ENCODE measurements at places on chromosomes 1 and 21.

DNA sequence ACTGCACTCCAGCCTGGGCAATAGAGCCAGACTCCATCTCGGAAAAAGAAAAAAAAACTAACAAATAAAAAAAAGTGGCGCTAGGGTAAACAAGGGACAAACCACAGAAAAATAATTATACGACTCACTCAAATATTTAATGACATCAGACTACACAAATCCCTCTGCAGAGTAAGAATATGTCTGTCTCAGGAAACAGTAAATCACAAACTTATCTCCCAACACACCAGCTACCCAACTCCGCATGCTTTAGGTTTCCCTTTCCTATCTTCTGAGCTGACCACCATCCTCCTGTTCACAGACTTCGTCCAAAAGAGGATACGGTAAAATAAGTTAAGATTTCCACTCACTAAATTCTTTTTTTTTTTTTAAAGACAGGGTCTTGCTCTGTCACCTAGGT, 16.2 kb downstream of the WDR47 start:
- DNase-seq = no peak

DNA sequence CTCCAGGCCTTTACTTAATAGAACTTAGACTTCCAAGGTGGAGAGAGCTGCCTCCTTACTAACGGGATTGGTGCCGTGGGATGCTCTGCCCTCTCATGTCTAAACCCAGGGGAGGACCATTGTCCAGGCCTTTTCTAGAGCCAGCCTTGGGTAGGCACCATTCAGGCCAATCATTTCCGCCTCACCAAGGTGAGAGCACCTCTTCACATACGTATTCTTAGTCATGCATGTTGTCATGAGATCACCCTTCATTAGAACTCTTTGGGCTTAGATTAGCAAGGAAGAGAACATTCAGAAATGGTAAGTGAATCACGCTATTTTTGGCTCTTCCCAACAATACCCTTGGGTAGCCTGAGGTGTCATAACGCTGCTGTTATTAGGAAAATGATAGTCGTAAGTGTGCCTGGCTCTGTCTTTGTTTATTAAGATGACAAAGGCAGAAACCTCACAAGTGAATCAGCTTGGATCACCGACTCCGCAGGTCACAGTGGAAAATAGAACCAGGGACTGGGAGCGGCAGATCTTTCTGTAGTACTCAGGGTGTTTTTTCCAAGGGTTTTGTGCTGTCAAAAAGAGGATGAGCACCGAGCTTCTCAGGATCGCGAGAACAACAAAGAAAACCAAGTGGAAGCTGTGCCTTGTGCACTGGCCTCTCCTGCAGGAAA, 55.0 kb downstream of the HUNK start:
- no peak for DNase-seq

DNA sequence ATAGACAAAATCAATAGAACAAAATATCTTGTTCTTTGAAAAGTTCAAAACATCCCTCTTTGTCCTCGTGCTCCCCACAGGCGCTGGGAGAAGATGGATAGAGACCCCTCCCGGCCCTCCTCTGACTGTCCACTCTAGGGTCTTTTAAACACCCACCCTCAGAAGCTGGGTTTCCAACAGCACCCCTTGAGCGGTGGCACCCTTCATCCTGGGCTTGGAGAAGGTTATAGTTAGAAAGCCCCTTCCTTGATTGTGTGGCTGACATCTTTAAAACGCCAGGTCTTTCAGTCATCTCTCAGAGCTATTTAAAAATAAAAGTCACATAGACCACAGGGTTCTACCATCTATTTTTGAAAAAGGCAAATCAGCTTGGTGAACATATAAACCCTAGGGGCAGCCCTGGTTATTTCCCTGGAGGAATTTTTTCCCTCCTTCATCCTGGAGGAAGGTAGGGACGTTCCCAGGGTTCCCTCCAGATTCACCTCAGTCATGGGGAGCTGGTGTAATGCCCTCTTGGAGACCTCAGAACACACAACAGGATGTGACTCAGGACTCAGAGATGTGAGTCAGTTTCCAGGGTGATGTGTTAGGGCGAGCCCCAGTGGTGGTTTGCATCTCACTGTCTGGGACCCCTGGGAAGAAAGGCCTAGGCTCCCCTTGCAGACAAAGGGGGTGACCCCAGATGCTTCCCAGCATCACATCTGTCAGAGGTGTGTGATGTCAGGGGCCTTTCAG, 138.5 kb downstream of the CLIC6 start:
- peak; percentile 82 for DNase-seq

- no peak for DNase-seq
These were observed 12.4 kb upstream of the TBX15 start for GRCh38 chr1:119000371-119001180.

GRCh38 chr1:218479436-218480115, 134.4 kb downstream of the TGFB2 start:
- DNase-seq = no peak

DNA sequence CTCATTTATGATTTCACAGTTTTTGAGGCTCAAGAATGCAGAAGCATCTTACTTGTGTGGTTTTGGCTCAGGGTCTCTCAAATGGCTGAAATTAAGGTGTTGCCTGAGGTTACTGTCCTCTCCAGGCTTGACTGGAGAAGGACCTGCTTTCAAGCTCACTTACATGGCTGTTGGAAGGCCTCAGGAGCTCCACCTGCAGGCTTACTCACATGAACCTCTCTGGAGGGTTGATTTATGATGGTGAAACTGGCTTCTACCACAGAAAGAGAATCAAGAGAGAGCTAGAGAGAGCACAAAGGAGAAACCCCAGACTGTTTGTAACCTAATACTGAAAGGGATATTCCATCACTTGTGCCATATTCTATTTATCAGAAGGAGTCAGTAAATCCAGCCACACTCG, 6.2 kb upstream of the KCNK2 start:
- peak; percentile 8 for DNase-seq

GRCh38 chr1:1968767-1969504, 34.6 kb downstream of the CFAP74 start:
- DNase-seq = no peak

DNA sequence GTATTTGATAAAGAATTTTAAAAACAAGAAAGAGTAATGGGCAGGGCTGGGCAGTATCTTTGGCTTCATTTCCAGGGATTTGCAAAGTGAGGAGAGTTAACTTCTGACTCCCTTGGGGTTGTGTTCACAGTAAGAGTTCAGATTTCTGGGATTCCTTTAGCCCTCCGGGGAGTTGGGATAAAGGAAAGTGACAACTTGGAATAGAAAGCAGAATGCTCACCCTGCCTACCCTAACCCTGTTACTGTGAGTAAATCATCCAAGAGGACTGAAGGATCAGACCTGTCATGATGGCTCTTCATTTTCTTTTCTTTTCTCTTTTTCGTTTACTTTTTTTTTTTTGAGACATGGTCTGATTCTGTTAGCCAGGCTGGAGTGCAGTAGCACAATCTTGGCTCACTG, 76.1 kb downstream of the CACHD1 start:
- DNase-seq = no peak

- DNase-seq = no peak
These were observed 196 bp downstream of the ALX3 start for GRCh38 chr1:110070282-110070669.

- DNase-seq = peak; percentile 93
These were observed 780 bp upstream of the RBM15 start for GRCh38 chr1:110338309-110338885.

DNA sequence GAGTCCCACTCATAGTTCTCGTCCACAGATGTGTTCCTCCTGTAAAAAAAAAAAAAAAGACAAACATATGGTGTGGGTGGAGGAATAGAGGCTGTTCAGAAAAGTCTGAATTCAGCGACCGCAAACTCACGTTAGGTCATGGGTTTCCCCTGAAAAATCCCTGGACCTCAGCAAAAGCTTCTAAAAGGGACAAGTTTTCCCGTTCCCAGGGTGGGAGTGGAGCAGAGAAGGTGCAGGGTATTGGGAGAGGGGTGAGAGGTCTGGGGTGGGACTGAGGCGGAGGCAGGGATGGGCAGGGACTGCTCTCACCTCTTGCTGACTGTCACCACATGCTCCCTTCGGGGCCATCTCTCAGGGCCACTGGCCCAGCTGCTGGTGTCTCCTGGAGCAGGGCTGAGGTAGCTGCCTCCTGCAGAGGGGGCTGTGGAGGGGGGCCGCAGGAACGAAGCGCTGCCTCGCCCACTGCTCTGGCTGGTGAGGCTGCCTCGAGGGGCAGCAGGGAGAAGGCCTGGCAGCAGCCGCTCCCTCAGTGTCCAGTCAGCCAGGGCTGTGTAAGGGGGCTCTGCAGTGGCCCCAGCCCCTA, 2.6 kb upstream of the TAGLN2 start:
- DNase-seq = no peak

DNA sequence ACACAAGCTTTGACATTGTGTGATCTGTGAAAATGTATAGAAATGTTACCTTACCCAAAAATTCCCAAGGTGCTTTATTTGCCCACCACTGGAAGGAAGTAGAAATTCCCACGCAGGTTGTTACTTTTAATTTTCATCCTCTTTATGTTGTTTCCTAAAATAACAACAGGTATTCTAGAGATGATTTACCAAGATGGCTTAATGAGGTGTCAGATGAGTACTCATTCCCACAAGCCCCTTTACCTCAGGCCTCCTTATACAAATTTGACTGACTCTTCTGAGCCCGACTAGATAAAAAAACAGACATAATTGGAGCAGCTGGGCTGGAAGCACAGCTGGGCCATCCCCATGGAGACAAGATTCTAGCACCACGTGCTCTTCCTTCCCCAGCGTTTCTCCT, 114.6 kb downstream of the LIPI start:
- no peak for DNase-seq

GRCh38 chr1:118217141-118217838, 32.3 kb upstream of the SPAG17 start:
- DNase-seq = no peak

DNA sequence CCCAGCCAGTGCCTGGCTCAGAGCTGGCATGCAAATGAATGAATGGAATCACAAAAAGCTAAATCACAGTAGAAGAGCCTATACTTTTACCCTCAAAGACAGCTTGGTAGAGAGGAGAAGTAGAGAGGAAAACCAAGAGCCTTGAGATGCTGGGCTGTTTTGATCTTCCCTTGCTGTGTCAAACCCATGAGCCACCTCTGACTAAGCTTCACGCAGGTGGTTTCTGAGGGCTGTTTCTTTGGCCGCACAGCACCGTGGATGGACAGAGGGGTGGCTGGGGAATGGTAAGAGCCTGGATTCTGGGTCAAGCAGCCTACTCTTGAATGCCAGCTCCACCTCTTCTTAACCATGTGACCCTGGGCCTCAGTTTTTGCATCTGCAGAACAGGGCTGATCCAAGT, 18.6 kb downstream of the ABCG1 start:
- DNase-seq = peak; percentile 48

DNA sequence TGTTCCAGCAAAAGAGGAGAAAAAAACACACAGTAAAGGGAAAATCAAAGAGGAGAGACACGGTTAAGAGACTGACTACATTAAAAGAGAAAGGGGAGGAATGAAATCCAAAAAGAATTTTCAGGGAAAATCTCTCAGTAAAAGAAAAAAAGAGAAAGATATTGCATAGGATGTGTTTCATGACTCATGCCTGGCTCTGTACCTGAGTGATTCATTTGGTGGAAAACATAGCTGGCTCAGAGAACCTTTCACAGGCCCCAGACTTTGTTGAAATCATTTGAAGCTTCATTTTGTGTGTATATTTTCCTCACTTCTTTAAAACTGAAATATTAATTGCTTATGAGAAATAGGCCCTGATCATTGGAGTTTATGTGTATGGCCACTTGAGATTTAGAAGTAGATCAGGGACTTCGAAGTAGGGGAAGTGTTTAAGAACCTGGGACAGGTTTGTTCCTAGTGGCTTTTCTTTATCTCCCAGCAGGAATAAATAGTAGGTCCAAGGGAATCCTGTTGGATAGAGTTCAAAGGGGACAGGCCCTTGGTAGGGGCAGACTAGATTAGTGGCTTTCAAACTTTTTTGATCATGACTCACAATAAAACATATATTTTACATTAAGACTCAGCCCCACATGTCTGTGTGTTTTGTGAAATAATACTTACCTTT, 239.1 kb upstream of the SGIP1 start:
- no peak for DNase-seq

GRCh38 chr1:148362216-148362611, 120.9 kb downstream of the PPIAL4G start:
- DNase-seq = no peak
